ENCODE measurements at places on chromosomes 6 and 20. TPM values are rescaled to one million over a fixed set of nuclear protein-coding genes. Genes with fewer than 3 reads are reported as not detected.

DNA sequence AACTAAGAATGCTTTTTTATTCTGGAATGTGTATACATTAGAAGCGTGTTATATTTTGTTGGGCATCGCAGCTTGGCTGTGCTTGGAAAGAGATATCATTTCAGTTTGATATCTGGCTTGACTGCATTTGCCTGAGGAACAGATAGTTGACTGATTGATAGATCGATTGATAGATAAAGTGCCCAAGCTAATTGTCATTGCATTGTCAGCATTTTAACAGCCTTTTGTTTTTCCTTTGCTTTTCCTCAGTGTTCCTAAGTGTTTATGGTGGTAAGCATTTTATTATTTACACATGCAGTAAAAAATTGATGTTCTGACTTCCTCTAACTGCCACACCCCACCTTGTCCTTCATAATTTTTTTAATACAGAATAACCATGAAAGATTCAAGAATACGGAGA, 180.9 kb upstream of the GRIK2 start:
- no peak for DNase-seq

GRCh38 chr6:167817729-167818128, 9.0 kb upstream of the AFDN start:
- no peak for DNase-seq

GRCh38 chr20:60071965-60072364, 113.7 kb downstream of the CDH26 start:
- DNase-seq, result no peak

The NKX2-4 gene
- not detected for total RNA-seq

The ZFP64 gene
- total RNA-seq, result 11.9 TPM

The RBPJL gene
- total RNA-seq, result 0.18 TPM

All from naive thymus-derived CD4-positive, alpha-beta T cell (primary cell).